CD4-positive, alpha-beta T cell (primary cell): ENCODE measurements at places on chromosomes 3 and 15. TPM values are rescaled to one million over a fixed set of nuclear protein-coding genes. Genes with fewer than 3 reads are reported as not detected.

- H3K4me3 ChIP-seq = no peak overlapping the region
- DNase-seq = no peak
- H3K27ac ChIP-seq = no peak overlapping the region
- no peaks in the 10 kb centered on the region for H3K4me1 ChIP-seq
- H3K36me3 ChIP-seq = no peaks in the 10 kb centered on the region
- H3K27me3 ChIP-seq = peaks cover 2% of the 10 kb centered on the region
Measured at GRCh38 chr3:71930056-71930991, 145.4 kb upstream of the PROK2 start.

DNA sequence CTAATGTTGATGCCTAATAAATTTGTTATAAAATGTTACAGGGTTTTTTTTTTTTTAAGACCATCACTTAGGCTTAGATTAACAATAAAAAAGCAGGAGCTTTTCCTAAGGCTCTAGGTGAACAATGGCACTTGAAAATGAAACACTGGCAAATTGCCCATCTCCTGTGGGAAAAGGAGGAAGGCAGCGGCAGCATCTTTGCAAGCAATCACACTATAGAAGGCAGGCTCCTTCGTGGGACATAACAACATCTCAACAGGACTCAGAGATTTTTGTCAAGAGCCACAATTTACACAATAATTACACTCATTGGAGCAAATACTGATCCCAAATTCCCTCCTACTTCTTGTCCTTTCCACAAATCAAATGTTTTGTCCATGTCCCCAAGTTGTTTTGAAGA, 646.7 kb downstream of the ROBO2 start:
- no peak for DNase-seq
- no peaks in the 10 kb centered on the region for H3K36me3 ChIP-seq

GRCh38 chr3:105793040-105793439, 75.8 kb downstream of the CBLB start:
- no peak for DNase-seq
- peaks cover 8% of the 10 kb centered on the region for H3K4me1 ChIP-seq
- H3K27me3 ChIP-seq = no peaks in the 10 kb centered on the region
- H3K27ac ChIP-seq = no peak overlapping the region
- H3K4me3 ChIP-seq = no peak overlapping the region

DNA sequence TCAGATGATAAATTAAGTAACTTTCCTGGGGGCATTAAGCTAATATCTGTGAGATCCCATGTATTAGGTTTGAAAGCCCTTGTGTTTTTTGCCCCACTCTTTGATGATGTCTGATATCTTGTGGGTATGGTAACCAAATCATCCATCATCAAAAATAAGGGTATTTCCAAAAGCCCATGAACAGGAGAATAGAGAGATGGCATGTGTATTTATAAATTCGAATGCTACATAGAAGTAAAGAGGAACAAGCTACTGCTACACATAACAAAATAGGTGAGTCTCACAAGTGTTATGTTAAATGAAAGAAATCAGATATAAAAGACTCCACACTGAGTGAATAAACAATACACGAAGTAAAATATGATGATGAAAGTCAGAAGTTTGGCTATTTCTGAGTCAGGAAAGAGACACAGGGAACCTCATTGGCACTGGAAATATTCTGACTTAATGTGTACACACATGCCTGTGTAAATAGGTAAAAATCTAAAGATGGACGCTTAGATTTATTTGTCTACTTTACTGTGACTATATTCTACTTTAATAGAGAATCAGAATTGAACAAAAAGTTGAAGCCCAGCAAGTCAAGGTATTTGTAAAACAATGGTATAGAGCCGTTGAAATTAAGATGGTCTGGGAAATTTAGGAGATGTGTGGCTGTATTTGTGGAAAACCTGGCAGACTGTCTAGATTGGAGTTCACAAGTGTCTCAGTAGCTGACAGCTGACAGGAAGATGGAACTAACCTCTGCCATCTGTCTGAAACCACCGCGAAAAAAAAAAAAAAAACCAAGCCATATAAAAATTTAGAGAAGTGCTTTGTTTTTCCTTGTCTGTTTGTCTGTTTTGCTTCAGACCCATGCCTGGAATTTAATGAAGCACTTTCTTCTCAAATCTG, 111.0 kb upstream of the TGFBR2 start:
- no peaks in the 10 kb centered on the region for H3K4me1 ChIP-seq
- H3K27me3 ChIP-seq = no peaks in the 10 kb centered on the region

DNA sequence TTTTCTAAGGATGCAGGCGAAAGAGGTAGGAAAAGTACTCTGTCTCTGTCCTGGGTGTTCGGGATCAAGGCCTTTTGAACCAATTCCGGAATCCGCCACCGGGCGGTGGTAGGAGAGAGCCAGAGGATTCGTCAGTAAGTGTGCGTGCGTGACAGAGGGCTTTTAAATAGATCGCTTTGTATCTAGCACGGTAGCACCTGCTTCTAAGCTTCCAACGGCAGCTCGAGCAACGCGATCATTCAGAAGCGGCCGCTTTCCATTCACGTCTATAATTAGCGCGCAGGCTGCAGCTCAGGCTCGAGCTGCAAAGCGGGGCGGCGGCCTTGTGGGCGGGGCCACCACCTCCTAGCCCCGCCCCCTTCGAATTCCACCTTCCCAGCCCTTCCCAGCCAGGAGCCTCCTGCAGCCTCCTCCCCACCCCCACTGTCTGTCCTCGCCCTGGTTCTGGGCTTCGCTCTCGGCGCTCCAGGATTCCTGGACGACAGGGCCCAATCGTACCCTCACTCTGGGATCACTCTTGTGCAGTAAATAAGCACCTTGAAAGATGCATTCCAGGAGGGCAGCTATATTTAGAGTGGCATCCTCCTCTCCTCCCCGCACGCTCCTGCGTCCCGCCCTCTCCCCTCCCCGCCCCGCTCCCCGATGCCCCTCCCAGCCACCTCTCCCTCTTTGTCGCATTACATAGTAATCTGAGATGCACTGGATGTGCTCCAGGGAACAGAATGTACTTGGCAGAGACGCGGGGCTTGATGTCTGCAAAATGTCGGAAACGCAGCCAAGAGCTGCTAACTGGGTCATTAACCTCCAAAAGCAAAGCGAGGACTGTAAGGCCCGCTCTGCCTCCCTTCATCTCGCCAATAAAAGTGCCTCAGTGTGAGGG, 224.1 kb upstream of the TPRG1 start:
- DNase-seq = no peak
- H3K27ac ChIP-seq = no peak overlapping the region
- H3K36me3 ChIP-seq = no peaks in the 10 kb centered on the region
- H3K4me1 ChIP-seq = peaks cover 13% of the 10 kb centered on the region
- H3K4me3 ChIP-seq = peak overlapping the region; percentile 19

- H3K27me3 ChIP-seq = peaks cover 18% of the 10 kb centered on the region
- no peak for DNase-seq
- H3K27ac ChIP-seq = no peak overlapping the region
- H3K4me1 ChIP-seq = no peaks in the 10 kb centered on the region
Measured at GRCh38 chr3:194125442-194125841, 10.5 kb upstream of the HES1 start.

DNA sequence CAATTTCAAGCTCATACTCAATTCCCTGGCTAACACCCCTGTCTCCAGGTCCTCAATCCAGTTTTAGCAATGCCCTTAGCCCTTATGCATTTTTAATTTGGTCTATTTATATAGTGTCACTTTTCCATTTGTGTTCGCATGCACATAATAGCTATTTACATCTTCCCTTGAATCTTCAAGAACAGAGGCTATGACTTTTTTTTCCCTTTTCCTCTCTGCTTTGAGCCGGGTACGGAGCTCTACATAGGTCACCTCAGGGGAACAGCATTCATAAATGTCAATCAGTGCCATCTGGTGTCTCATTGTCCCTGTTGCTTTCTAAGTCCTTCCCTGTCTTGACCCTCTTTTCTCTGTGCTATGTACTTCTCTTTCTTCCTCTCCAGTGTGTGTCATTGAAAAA, 26.5 kb upstream of the ACTC1 start:
- no peak overlapping the region for H3K4me3 ChIP-seq
- peaks cover 5% of the 10 kb centered on the region for H3K27me3 ChIP-seq
- DNase-seq = no peak
- H3K4me1 ChIP-seq = no peaks in the 10 kb centered on the region

GRCh38 chr3:13688034-13688433, 139.1 kb downstream of the FBLN2 start:
- no peak overlapping the region for H3K4me3 ChIP-seq
- no peaks in the 10 kb centered on the region for H3K4me1 ChIP-seq
- no peaks in the 10 kb centered on the region for H3K36me3 ChIP-seq
- DNase-seq = no peak

LTF gene
- total RNA-seq = not detected

MST1R gene
- total RNA-seq = 0.89 TPM

FILIP1L gene
- 0.08 TPM for total RNA-seq

A4GNT gene
- not detected for total RNA-seq

RARRES1 gene
- not detected for total RNA-seq
